H1 (cell line): ENCODE measurements at places on chromosomes 12 and 14.

- no peak for DNase-seq
Measured at GRCh38 chr12:4431866-4432265, 13.7 kb downstream of the FGF6 start.

DNA sequence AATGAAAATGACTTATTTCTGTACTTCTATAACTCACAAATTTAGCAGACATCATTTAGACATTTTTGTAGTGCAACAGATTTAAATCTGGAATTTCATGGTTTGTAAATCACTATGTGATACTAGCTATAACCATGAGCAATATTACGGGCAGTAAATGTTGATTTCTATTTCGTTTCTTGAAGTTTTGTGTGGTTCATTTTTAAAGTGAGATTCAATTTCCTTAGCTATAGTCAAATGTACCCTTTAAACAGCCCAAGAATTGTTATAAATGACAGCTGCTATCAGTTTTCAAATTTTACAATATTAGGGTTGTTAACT is 30.2 kb downstream of the NUDT4 start:
- no peak for DNase-seq

DNA sequence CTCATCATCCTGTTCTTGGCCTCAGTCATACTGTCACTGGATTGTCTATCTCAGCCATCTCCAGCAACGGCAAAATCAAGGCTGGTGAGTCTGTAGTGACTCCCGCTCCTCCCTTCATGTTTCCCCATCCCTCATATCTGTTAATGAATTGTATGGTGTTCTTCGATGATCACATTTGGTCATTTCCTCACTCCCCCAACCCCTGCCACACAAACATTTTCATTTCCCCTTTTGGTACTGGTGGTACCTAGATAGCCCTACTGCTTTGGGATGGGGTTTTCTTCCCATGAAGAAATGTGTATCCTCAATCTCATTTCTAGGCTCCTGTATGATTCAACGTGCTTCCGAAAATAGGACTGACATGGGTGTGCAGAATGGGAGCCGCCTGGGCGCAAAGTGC is 2.7 kb upstream of the KLHL33 start:
- DNase-seq, result no peak

DNA sequence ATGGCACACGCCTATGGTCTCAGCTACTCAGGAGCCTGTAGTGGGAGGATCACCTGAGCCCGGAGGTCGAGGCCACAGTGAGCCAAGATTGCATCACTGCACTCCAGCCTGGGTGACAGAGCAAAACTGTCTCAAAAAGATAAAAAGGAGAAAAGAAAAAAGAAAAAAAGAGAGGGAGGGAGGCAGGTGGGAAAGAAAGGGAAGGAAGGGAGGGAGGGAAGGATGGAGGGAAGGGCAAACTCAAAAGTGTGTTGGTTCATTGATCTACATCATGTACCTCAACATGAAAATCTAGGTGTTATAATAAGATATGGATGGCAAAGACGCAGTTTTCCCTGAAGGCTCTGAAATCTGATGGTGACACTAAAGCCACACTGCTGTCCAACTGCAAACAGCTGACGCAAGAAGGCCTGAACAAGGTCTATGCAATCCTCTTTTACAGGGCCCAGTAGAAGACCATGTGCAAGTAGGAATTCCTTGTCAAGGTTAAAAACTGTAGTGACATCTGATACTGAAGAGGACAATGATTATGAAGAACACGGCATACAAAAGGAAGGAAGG is 143.6 kb downstream of the ITPR2 start:
- DNase-seq, result no peak

- no peak for DNase-seq
Measured at GRCh38 chr12:30155001-30155730, 371.4 kb upstream of the TMTC1 start.

- no peak for DNase-seq
Measured at GRCh38 chr14:60184146-60184904, 19.1 kb upstream of the DHRS7 start.

- DNase-seq, result no peak
Measured at GRCh38 chr14:35861204-35861868, 35.2 kb downstream of the BRMS1L start.

- DNase-seq, result no peak
Measured at GRCh38 chr12:9763025-9763424, 2.3 kb upstream of the CD69 start.

DNA sequence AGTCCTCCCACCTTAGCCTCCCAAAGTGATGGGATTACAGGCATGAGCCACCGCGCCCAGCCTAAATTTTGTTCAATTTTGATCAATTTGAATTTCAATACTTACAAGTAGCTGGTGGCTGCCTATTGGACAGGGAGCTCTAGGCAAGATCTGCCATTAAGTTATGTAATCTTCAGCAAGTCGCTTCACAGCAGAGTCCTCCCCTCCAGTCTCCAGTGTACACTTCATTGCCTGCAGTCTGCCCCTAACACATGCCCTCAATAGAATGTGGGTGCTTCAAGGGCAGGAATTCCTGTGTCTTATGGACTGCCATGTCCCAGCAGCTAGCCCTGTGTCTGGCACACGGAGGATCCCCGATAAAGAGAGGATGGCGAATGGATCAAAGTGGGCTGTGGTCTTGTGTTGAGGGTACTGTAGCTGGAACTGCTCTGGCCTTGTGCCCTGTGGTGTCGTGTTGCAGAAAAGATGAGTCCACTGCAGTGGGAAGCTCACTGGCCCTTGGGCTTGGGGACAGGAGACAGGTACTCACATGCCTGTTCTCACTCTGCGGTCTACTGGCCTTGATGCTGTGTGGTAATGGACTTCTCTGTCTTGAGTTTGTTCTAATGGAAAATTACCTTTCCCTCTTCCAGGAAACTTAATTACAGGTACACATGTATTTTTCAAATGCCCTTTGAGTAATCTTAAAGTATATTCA is 67.6 kb downstream of the TECPR2 start:
- no peak for DNase-seq

GRCh38 chr12:121278169-121279070 is 18.1 kb downstream of the CAMKK2 start:
- no peak for DNase-seq
